ENCODE measurements at places on chromosomes 2 and 18. TPM values are rescaled to one million over a fixed set of nuclear protein-coding genes. Genes with fewer than 3 reads are reported as not detected.

FAM124B gene
- 0.16 TPM for polyA plus RNA-seq

NDC80 gene
- polyA plus RNA-seq: 1.2 TPM

GNAL gene
- 2.7 TPM for polyA plus RNA-seq

LBX2 gene
- polyA plus RNA-seq: not detected

SCG2 gene
- polyA plus RNA-seq: 37.1 TPM

COL6A3 gene
- 15.5 TPM for polyA plus RNA-seq

PLCD4 gene
- 23.2 TPM for polyA plus RNA-seq

LRRC30 gene
- polyA plus RNA-seq: not detected

RAB17 gene
- 0.37 TPM for polyA plus RNA-seq

HADHB gene
- 420 TPM for polyA plus RNA-seq

LYPD6 gene
- polyA plus RNA-seq: 0.17 TPM

CEBPZ gene
- polyA plus RNA-seq: 78.8 TPM

FSHR gene
- polyA plus RNA-seq: not detected

CIDEA gene
- polyA plus RNA-seq: 0.80 TPM

RGPD3 gene
- 0.13 TPM for polyA plus RNA-seq

CRYBA2 gene
- 7.2 TPM for polyA plus RNA-seq

L3MBTL4 gene
- polyA plus RNA-seq: 3.9 TPM

SERPINB13 gene
- not detected for polyA plus RNA-seq

SLC5A6 gene
- 30.1 TPM for polyA plus RNA-seq

NAT8 gene
- polyA plus RNA-seq: not detected

CLK1 gene
- polyA plus RNA-seq: 77.2 TPM

ANTXR1 gene
- 19.0 TPM for polyA plus RNA-seq

EFHD1 gene
- polyA plus RNA-seq: 6.5 TPM

XDH gene
- polyA plus RNA-seq: under 0.01 TPM

RPRM gene
- polyA plus RNA-seq: 1.4 TPM

NOL4 gene
- 0.37 TPM for polyA plus RNA-seq

CMPK2 gene
- 4.2 TPM for polyA plus RNA-seq

LIPG gene
- 0.44 TPM for polyA plus RNA-seq

SETBP1 gene
- polyA plus RNA-seq: 1.2 TPM

DNAH6 gene
- 0.27 TPM for polyA plus RNA-seq

GLI2 gene
- polyA plus RNA-seq: 2.7 TPM

CABLES1 gene
- polyA plus RNA-seq: 3.6 TPM
